Retinal pigment epithelial cell (primary cell): ENCODE measurements at places on chromosomes 11 and 22.

- DNase-seq: peak; percentile 81
Measured at GRCh38 chr11:126115816-126116331, 53.2 kb upstream of the CDON start.

GRCh38 chr11:127199306-127199801, 198.8 kb upstream of the KIRREL3 start:
- no peak for DNase-seq

GRCh38 chr11:30538251-30538650, 47.9 kb downstream of the MPPED2 start:
- no peak for DNase-seq

DNA sequence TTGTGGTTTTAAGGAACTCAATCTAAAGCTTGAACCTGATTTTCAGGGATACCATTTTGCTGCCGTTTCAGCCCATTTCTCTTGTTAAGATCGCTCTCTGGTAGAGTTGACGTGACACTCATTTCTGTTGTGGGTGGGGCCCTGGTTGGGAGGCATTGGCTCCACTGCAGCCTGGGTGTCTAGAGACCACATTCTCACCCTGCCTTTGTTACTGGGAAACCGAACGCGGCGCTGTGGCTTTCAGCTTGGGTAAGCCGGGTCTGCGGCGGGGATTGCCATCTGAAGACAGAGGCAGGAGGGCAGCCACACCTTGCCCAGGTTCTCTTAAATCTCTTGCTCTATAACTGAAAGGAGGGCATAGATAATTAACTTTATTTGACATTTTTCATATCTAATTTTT, 3.2 kb downstream of the EHF start:
- DNase-seq: no peak

- DNase-seq: no peak
Measured at GRCh38 chr11:19218216-19218615, 16.4 kb upstream of the CSRP3 start.

DNA sequence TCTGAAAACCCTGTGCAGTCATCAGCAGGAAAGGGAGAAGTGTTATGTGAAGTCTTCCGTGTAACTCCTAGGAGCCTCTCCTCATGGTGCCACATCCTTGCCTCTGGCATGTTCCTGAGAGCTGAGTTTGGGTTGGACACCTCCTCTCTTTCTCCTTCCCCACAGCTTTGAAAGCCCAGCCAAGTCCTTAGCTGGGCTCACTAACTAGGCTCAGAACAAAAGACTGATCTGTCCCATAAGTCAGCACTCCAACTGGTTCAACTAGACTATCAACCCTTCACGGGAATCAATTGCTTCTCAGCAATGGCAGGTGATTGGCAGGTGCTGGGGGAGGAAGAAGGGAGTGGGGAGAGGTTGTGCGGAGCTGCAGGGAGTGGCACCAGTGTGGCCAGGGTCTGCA, 509.9 kb upstream of the B3GAT1 start:
- DNase-seq: no peak

- no peak for DNase-seq
Measured at GRCh38 chr11:117745346-117745745, 51.7 kb downstream of the DSCAML1 start.

- DNase-seq: no peak
Measured at GRCh38 chr11:44906649-44907048, 44.0 kb downstream of the TP53I11 start.

DNA sequence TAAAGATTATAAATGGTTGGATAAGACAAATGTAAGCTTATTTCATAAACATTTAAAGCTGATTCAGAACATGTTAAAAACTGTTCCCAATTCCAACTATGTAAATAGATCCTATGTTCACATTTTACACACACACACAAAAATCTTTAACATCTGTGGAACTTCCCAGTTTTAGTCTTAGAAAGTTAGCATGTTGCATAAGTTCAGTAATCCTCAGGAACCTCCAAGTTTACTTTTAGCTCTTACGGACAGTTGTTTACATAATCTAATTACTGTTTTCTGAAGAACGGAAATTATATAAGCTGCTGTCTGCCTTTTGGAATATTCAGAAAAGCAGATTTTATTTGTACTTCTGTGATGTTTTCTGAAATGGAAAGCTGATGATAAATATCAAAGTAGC, 53.3 kb downstream of the PANX1 start:
- DNase-seq: no peak

GRCh38 chr11:117584056-117584830, 212.8 kb downstream of the DSCAML1 start:
- no peak for DNase-seq

- no peak for DNase-seq
Measured at GRCh38 chr22:45425101-45425500, 11.6 kb downstream of the RIBC2 start.

GRCh38 chr11:133115099-133115498, 417.2 kb downstream of the OPCML start:
- DNase-seq: no peak

GRCh38 chr22:27097506-27097905, 440.1 kb downstream of the MIAT start:
- DNase-seq: no peak

GRCh38 chr22:41311487-41311886, 10.2 kb downstream of the ZC3H7B start:
- DNase-seq: no peak

DNA sequence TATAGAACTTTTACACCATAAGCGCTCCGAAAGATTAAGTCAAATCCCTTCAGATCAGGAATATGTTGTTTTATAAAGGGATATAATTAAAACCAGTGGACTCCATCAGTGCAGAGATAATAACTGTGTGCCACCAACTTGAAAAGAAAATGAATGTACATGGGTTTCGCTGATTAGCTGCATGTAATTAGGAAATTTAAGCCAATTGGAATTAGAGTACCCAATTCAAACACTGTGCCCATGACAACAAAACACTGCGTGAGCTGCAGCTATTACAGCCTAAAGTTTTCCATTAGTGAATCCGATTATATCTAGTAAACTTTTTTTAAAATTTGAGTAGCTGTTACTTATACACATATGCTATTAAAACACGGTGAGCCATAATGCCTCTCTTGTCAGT, 392.3 kb upstream of the ARHGAP42 start:
- DNase-seq: no peak

DNA sequence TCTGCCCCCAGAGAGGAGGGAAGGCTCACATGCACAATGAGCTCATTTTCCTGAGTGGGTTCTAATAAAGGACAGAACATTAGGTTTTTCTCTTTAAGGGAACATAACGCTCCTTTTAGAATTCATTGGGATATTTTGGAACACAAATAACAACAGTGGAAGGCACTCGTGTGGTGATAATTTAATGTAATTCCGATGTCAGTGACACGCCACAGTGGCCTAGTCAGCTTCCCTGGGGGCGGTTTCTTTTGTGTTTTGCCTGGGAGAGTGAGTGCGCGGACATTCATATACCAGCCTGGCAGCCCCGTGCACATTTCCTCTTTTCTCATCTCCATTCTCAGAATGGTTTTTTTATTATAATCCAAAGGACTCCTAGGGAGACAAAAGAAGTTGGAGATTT, 41.1 kb downstream of the SEZ6L start:
- no peak for DNase-seq
